ENCODE measurements at places on chromosomes 2 and 18.

- DNase-seq = no peak
Observed at GRCh38 chr18:30177056-30177455, 865.5 kb downstream of the DSC3 start.

- DNase-seq = no peak
Observed at GRCh38 chr2:181005326-181005655, 24.9 kb downstream of the UBE2E3 start.

DNA sequence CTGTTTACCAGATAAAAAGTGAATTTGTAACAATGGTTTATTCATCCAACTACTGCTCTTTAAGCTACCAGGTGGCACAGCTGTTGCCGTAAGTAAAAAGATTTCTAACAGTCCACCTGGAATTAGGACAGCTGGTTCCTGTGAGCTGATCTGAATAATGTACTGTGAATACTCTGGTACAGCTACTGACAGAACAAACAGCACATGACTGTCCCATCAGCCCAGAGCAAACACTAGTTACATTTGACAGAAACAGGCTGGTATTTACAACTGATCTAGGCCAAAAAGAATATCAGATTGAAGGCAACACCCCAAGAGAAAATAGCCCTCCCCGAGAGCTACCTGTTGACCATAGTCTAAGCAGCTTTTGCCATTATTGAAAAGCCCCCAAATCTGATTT is 840.4 kb downstream of the CPS1 start:
- DNase-seq = no peak

GRCh38 chr18:48222118-48222517 is 187.1 kb downstream of the ZBTB7C start:
- DNase-seq = peak; percentile 53

DNA sequence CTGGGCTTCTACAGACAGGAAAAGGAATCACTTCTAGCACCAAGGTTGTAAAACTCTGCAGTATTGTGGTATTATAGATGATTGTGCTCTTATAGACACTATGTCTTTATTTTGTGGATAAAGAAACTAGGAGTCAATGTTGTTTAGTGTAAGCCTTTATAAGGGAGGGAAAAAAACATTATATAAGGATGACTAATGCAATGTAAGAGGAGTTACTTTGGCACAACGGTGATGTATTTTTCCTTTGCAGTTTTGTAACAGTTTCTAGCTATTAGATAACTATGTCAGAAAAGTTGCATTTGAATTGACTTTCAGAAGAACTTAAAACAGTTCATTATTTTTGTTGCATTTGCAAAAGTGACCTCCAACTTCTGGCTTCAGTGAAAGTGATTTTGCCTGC is 545.4 kb downstream of the CCDC85A start:
- no peak for DNase-seq

DNA sequence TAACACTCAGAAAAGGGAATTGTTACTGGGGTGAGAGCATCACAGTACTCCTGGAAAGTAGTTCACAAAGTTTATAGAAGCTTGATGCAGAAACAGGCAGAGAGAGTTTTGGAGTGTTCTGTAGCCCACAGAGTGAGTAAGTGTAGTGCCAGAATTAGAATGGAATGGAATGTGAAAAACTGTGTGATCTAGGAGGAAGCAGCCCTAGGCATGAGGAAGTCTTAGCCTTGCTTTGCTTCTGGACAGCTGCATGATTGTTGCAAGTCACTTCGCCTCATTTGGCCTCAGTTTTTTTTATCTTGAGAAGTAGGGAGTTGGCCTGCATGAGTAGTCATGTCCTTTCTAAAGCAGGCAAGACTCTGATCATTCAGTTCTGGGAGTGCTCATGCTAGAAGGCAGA is 10.9 kb downstream of the SERPINB12 start:
- DNase-seq = peak; percentile 56

- no peak for DNase-seq
Observed at GRCh38 chr2:197092431-197092830, 165.9 kb upstream of the PGAP1 start.

DNA sequence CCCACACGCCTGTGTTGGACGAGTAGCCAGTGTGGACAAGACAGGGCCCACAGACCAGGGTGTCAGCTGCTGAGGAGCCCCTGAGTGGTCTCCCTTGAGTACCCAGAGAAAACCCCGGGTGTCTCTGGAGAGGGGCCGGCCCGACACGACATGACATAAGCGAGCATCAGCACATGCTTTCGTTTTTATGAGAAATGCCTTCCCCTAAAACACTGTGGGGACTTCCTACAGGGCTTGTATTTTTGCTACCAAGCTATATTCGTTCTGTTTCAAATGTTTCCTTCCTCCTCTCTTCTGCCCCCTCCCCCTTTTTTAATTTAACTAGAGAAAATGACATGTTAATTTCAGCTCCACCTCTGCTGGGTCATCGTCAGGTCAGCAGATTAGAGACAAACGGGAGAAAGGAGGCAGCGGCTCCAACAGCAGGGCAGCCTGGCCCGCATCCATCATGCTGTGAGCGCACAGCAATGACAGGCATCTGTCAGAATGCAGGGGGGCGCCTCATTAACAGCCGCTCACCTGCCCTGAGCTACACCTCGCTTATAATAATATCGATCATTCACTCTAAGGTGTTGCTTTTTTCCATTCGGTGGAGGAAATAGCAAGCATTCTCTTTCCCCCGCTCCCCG is 286.2 kb downstream of the ZNF516 start:
- no peak for DNase-seq

GRCh38 chr2:100264651-100265050 is 57.6 kb downstream of the LONRF2 start:
- DNase-seq = no peak

DNA sequence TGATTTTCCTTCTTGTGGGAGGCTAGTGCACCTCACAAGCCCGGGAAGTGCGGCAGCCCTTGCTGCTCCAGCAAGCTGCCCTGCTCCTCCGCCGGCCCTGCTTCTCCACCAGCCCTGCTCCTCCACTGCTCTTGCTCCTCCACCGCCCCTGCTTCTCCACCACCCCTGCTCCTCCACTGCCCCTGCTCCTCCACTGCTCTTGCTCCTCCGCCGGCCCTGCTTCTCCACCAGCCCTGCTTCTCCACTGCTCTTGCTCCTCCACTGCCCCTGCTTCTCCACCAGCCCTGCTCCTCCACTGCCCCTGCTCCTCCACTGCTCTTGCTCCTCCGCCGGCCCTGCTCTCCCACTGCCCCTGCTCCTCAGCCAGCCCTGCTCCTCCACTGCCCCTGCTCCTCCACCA is 95.6 kb downstream of the NDUFA10 start:
- DNase-seq = no peak

GRCh38 chr2:182818925-182819324 is 47.5 kb downstream of the FRZB start:
- no peak for DNase-seq

Data from Calu3 (cell line).